ENCODE measurements at places on chromosomes 6 and 20.

GRCh38 chr6:35072698-35073055 is 68.5 kb downstream of the TCP11 start:
- DNase-seq: no peak

DNA sequence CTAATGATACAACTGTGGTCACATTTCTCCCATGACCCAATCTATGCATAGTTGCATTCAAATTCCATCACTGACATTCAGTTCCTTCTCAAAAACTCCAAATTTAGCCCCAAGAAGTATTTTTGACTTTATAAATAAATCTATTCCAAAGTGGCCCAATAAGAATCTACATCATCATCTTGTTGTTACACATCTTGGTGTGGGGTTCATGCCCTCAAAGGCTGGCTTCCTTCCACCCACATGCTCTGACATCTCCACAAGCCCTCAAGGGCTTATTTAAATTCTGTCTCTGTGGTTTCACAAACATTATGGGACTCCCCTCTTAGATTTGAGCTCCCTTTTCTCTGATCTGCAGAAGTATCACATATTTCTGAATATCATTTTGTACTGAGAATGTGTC is 585.3 kb upstream of the BTBD3 start:
- no peak for DNase-seq

DNA sequence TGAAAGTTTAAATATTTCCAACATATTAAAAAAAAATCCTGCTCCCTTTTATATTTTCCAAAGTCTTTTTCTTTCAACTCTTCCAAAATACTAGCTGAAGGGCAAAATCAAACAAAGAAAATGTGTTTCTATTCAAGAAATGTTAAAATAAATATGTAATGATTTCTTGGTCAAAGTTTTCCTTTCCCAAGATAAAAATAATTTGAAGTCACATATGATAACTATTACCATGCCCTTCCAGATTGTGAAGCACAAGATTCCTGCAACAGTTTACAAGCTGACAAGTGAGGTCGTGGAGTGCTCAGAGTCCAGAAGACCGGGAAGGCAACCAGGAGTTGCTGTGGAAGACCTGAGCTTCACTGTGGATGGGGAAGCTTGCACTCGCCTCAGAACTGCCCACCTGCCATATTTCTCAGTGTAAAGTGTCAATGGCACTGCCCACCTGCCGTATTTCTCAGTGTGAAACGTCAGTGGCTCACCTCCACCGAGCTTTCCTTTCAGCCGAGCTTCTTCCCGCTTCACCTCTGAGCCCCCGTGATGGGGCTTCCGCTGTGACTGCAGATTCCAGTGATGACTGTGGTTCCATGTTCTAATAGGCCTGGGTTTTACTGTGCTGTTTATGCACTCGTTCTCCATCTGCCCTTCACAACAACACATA is 160.5 kb downstream of the THBS2 start:
- no peak for DNase-seq

GRCh38 chr20:18428490-18429173 is 38.2 kb downstream of the DZANK1 start:
- DNase-seq: no peak

- no peak for DNase-seq
Observed at GRCh38 chr6:137862419-137863090, 4.5 kb upstream of the TNFAIP3 start.

- no peak for DNase-seq
Observed at GRCh38 chr20:51757226-51757625, 11.0 kb downstream of the ATP9A start.

DNA sequence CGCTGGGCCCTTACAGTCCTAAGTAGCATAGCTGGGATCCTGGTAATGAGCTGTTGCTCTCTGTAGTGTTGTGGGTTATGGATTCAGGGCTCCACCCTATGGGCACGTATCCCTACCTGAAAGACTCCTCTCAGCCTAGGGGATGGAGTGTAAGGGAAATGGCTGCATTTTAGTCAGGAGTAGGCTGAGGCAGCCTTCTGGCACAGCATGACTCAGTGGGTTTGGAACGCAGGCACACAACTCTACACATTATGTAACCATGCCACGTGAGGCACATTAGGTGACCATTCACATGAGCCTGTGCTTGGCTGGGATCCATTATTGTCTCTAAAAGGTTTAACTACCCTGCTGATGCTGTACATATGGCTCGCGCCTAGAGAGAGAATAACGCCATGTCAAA is 27.8 kb downstream of the HDDC2 start:
- no peak for DNase-seq

- DNase-seq: peak; percentile 33
Observed at GRCh38 chr6:30821862-30822784, 62.2 kb upstream of the DDR1 start.

GRCh38 chr6:90315354-90315950 is 18.8 kb upstream of the BACH2 start:
- peak; percentile 72 for DNase-seq

DNA sequence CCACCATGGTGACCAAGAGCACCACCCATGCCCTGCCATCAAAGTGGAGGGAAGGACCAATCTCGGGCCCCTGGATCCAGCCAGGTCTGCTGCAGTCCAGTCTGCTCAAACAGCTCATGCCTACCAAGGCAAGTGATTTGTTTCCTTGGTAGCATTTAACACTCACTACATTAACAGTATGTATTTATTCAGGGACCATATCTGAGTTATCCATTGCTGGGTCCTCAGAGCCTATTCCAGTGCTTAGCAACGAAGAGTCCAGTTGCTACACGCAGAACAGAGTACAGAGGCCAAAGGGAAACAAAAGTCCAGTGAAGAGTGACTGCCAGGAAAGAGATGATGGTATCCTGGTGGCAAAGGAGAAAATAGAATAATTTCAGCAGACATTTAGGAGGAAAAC is 352.2 kb downstream of the PTPRT start:
- DNase-seq: no peak

- no peak for DNase-seq
Observed at GRCh38 chr20:90651-91050, 3.2 kb downstream of the DEFB125 start.

GRCh38 chr20:33676121-33676520 is 1.9 kb upstream of the NECAB3 start:
- peak; percentile 3 for DNase-seq

DNA sequence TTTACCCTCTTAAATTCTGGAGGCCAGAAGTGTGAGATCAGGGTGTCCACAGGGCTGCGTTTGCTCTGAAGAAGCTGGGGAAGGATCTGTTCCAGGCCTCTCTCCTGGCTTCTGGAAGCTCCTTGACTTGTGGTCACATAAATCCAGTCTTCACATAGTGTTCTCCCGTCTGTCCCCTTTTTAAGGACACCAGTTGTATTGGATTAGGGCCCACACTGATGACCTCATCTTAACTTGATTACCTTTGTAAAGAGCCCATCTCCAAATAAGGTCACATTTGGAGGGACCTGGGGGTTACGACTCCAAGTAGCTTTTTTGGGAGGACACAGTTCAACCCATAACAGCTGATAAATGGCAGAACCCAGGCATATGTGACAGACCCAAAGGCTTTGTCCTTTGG is 20.0 kb upstream of the WFDC2 start:
- DNase-seq: no peak

DNA sequence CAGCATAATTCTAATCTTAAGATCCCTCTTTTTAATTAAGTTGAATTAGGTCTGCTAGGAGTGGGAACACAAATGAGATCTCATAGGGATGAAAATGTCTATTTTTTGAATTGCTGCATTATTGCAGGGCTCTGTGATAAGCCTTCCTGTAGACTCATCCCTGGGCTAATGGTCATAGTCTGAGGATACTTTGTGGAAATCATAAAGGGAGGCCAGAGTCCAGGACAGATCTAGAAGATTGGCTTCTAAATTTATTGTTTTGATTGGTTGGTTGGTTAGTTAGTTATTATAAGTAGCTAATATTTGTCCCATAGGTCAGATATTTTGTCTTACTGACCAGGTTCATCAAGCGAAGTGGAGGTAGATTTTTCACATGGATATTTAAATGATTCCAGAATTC is 142.3 kb downstream of the AKAP7 start:
- no peak for DNase-seq

Data from germinal center (tissue), 1 donor.